ENCODE measurements at places on chromosomes 7 and 10.

DNA sequence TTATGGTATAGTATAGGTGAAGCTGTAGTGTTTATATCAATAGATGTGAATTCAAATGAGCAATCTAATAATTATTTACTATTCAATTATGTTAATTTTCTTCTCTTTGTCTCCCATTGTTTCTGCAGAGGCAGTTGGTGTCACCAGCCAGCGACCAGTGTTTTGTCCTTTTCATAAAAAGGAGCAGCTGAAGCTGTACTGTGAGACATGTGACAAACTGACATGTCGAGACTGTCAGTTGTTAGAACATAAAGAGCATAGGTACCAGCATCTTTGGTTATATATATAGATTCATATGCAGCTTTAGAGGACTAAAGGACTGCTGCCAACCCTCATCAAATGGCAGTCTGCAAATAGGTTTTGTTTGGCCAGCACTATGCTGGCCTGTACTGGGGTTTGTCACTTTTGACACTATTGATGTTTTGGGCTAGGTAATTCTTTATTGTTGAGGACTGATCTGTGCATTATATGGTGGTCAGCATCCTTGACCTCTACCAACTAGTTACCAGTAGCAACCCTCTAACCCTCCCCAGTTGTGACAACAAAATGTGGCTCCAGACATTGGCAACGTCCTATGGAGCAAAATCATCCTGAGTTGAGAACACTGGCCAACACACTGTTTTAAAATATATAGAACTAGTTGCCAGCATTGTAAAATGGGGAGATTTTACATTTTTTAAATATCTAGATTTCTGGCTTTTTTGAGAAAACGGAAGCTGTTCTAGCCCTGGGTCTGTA, 59.2 kb downstream of the TRIM24 start:
- no peak for DNase-seq

- DNase-seq: no peak
These were observed 185.5 kb downstream of the ZNF365 start for GRCh38 chr10:62559481-62560200.

DNA sequence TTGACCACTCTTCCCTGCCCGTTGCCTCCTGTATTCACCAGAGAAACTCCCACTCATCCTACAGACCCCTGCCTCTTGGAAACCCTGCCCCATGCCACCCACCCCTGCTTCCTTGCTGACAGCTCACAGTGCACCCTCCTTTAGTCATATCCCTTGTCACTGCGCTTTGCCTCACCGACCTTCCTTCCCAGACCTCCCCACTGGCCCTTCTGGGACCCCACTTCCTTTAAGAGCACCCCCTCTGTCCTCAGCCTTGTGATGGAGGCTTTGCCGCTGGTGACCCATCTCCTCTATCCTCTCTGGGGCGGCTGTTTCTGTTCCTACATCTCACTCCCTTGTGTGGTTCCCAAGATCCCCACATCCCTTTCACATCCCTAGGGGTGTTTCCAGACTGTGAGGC, 92.8 kb upstream of the ZMIZ1 start:
- no peak for DNase-seq

- DNase-seq: no peak
These were observed 406.5 kb upstream of the SEMA3D start for GRCh38 chr7:85593355-85593754.

DNA sequence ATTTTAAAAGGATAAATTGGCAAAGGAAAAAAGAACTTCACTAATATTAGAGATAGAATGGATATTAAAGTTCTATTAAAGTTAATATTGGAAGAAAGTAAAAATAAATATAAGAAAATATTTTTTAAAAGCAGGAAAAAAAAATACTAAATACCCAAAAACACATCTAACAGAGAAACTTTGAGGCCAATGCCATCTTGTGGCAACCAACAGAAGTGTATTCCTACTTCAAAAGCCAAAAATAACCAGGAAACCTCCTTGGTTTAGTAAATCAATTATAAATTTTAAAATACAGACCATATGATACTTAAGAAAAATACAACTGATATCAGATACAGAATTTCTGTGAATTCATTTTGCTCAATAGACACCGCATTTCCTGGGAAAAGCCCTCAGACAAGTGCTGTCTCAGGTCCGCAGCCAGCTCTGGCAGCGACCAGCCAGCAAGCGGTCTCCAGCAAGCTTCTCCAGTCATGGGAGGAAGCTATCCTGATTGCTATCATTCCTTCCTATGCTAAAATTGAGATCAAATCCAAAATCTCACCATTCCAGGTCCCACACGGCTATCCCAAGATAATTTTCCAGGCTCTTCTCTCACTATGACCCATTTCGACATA, 65.3 kb downstream of the LMBR1 start:
- DNase-seq: no peak

DNA sequence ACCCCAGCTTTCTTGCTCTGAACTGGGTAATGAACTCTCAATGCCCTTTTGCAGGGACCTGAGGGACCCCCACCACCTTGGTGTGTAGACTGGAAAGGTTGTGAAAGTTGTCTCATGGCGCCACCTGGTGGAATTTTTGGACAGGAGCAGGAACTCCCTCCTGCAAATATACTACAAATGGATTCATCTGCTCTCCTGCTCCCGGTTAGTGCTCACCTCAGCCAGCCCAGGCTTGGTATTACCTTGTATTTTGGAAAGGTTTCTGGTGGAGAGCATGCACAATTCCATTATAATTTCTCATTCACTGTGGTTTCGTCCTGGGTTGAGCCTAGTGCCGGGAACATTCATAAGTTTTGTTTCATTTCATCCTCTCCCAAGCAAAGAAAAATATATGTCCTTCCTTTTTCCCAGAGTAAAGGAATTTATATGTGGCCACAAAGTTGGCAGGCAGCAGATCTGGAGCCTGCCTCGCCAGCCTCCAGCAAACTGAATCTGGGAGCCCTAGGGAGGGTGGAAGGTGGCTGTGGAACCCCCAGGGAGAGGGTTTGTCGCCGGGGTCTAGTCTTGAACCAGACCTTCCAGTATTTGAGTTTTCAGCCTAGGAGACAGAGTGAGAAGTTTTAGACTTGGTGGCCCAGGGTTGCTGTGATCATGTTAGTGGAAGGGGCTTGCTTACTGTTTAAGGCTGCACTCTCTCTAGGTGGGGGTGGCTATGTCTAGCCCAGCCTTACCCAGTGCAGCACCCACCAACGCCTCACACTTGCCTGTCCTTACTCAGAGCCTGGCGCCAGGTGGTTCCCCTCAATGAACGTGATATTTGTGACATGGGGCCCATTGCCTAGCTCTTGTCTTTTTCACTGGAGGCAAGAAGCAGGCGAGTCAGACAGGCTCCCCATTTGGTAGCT, 9.5 kb downstream of the FAM241B start:
- peak; percentile 51 for DNase-seq

- DNase-seq: peak; percentile 4
These were observed 1.2 kb downstream of the FOXK1 start for GRCh38 chr7:4683043-4683883.

- no peak for DNase-seq
These were observed 115.2 kb upstream of the CDK1 start for GRCh38 chr10:60662917-60663614.

DNA sequence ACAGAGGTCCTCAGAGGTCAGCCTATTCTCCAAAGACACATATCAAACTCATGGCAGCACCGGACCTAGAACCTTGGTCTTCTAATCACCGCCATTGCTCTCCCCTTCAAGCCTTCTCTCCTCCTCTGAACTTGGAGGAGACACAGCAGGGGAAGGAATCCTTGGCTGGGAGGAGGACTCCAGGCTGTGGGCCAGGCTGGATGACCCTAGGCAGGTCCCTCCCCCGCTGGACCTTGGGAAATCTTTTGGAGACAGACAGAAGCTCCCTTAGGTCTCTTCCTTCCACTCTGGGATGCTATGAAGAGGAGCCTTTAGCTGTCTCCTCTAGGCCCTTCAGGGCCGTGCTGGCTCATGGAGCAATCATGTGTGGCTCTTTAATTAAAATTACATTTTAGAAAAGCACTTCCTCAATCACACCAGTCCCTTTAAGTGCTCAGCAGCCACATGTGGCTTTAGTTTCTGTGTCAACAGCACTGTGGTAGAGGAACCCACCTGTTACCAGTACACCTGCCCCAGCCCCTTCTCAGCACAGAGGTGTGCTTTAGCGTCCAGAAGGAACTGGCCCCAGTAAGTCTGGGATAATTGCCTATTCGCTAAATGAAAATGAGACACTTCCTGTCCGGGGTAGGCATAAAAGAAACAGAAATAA, 238.2 kb downstream of the CELF2 start:
- no peak for DNase-seq

DNA sequence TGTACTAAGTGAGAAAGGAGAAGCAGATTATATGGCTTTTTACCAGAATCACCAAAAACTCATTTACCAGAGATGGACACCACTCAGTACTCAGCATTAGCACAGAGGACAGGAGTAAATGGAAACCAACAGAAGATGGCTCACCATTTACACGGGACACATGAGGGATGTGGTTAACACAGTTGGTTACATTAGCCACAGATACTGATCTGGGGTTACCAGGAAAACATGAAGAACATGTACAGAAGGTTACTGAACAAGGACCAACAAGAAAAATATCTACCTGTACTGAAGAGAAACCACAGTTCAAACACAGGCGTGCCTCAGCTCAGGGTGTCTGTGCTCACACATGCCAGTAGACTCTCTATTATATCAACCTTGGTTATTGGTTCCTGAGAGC, 1285.8 kb upstream of the SORCS1 start:
- DNase-seq: no peak

DNA sequence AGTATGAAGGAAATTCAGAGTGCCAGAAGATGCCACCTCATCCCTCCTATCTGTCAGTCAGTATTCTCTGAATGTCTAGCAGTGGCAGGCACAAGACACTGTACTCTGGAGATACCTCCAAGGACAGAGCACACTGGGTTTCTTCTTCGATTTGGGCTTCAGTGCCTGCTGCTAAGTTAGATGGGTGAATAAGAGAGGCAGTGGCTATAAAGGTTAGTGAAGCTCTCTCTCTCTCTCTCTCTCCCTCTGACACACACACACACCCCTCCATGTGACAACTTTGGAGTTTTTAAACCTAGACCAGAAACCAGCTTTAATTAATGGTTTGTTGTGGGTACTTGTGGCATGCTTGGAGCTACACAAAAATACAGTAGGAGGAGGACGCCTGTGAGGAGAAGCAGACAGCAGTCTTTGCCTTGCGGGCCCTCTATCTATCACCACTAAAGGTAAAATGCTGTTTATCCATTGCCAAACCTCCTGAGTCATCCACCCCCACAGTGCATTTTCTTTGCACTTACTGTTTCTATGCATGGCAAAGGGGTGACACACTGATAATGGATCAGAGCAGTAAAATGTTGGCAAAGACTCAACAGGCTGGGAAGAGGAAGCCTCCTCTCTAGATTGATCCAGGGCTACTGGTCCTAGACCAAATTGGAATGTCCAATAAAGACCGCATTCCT, 102.5 kb downstream of the TRIL start:
- no peak for DNase-seq

- no peak for DNase-seq
These were observed 31.9 kb upstream of the INSYN2A start for GRCh38 chr10:127228195-127228787.

DNA sequence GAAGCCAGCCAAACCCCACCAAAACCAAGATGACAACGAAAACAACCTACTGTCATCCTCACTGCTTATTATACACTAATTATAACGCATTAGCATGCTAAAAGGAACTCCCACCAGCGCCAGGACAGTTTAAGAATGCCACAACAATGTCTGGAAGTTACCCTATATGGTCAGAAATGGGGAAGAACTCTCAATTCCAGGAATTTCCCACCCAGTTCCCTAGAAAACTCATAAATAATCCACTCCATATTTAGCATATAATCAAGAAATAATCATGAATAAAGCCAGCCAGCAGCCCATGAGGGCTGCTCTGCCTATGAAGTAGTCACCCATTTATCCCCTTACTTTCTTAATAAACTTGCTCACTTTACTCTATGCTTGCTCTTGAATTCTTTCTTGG, 20.8 kb downstream of the MICU1 start:
- no peak for DNase-seq

GRCh38 chr10:63657761-63658160, 136.6 kb downstream of the REEP3 start:
- DNase-seq: no peak

- DNase-seq: no peak
These were observed 77.9 kb upstream of the LRRN3 start for GRCh38 chr7:111012799-111013675.

GRCh38 chr7:158469396-158470051, 118.1 kb downstream of the PTPRN2 start:
- no peak for DNase-seq

DNA sequence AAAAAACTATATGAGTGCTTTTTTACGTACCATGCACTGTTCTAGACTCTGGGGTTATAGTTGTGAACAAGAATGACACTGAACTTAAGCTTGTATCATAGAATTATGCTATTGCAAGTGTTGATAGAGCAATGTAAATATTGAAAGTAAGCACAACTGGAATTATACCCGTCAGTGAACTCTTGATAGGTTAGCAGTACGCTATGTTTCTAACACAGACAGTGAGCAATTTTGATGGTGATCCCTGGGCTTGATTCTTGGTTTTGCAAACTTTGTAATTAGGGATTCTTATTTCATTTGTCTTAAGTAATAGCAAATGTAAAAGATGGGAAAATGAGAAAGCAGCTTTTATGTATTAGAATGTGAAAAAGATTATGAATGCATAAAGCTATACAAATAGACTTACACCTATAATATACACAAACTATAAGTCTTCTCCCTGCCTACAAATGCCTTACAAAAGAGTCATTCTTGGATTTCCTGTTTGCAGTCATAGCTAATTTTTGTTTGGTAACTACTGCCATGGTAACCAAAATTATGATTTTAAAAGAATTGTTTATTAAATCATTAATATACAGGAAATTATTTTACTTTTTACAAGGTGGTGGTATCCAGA, 6.7 kb downstream of the TES start:
- DNase-seq: no peak

DNA sequence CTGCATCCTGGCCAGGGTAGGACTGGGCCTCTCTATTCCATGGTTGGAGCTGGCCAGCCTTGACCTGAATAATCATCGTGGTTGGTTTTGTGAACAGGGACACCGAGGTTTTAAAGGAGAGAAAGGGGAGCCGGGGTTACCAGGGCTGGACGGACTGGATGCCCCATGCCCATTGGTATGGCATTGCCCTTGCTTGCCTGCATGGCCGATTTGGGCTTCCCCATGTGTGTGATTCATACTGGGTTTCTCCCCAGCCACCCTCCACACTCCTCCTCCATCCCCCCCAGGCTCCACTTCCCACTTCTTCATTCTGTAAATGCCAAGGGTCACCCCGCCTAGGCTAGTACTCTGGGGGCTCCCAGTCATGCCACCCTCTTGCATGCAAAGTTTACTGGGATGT, 98.8 kb upstream of the MACROH2A2 start:
- no peak for DNase-seq

- no peak for DNase-seq
These were observed 135.8 kb downstream of the TEX36 start for GRCh38 chr10:125547010-125547650.

GRCh38 chr10:6769704-6770417, 189.8 kb upstream of the PRKCQ start:
- no peak for DNase-seq

DNA sequence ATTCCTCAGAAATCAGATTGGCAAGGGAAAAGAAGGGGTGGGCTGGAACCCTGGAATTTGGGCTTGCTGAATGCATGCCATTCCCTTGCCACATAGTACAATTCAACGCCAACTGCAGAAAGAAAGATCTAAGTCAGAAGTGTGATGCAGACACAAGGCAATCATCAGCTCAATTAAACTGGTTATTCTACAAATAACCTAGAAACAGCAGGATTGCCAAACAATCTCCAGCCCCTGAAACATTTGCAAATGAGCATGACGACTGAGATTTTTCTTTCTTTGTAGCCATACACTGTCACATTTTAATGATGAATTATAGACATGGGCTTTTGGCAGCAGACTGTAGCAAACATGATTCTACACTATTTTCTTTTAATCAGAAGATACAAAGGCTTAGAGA, 16.5 kb upstream of the CREB5 start:
- no peak for DNase-seq
